Fibroblast of lung (primary cell): ENCODE measurements at places on chromosomes 3 and 15.

- H3K27ac ChIP-seq, result no peak overlapping the region
- no peak overlapping the region for H3K4me3 ChIP-seq
- no peaks in the 10 kb centered on the region for H3K4me1 ChIP-seq
- peaks cover under 1% of the 10 kb centered on the region for H3K27me3 ChIP-seq
Measured at GRCh38 chr3:46318207-46318927, 35.5 kb upstream of the CCR2 start.

- no peaks in the 10 kb centered on the region for H3K27me3 ChIP-seq
- H3K27ac ChIP-seq, result no peak overlapping the region
- H3K36me3 ChIP-seq, result no peaks in the 10 kb centered on the region
- H3K4me3 ChIP-seq, result no peak overlapping the region
Measured at GRCh38 chr15:42772144-42772543, 35.2 kb upstream of the CDAN1 start.

GRCh38 chr15:77497110-77497737 lies 76.5 kb downstream of the HMG20A start:
- H3K4me1 ChIP-seq, result peaks cover 31% of the 10 kb centered on the region
- DNase-seq, result peak; percentile 55
- H3K4me3 ChIP-seq, result no peak overlapping the region
- peak overlapping the region; percentile 77 for H3K27ac ChIP-seq
- H3K36me3 ChIP-seq, result no peaks in the 10 kb centered on the region

GRCh38 chr15:44163370-44163769 lies 31.7 kb downstream of the FRMD5 start:
- no peaks in the 10 kb centered on the region for H3K27me3 ChIP-seq
- no peak overlapping the region for H3K27ac ChIP-seq
- no peak for DNase-seq
- H3K4me1 ChIP-seq, result peaks cover 7% of the 10 kb centered on the region

- no peaks in the 10 kb centered on the region for H3K4me1 ChIP-seq
- H3K27me3 ChIP-seq, result no peaks in the 10 kb centered on the region
- H3K27ac ChIP-seq, result no peak overlapping the region
- no peaks in the 10 kb centered on the region for H3K36me3 ChIP-seq
Measured at GRCh38 chr15:48845123-48845522, 32.8 kb upstream of the EID1 start.
